ENCODE measurements at places on chromosomes 1 and 21. TPM values are rescaled to one million over a fixed set of nuclear protein-coding genes. Genes with fewer than 3 reads are reported as not detected.

Gene SAMD13
- total RNA-seq, result 29.9 TPM

GRCh38 chr1:7422966-7423365 is 348.1 kb upstream of the VAMP3 start:
- peak; percentile 8 for DNase-seq

GRCh38 chr1:248824301-248824700 is 1.4 kb downstream of the SH3BP5L start:
- DNase-seq, result no peak

DNA sequence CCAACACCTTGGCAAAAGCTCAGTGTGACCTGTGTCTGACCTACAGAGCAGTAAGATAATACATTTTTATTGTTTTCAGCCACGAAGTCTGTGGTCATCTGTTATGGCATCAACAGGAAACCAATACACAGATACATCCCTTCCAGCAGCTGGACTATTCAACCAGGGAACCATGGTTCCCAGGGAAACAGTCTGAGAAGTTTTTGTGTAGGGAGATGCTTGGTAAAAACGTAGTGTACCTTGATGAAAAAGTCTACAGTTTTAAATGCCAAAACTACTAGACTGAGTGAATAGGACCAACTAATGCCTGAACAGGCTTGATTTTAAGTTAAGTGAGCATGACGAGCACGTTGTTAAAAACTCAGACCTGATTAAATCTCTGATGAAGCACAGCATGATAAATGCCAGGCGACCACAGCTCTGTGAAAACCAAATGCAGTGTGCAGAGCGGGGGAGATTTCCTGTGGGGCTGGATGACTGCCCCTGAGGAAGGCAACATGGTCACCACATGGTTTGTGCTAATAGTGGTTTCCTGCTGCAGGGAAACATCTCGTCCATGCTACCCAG is 228.9 kb downstream of the TNR start:
- DNase-seq, result no peak
